ENCODE measurements at places on chromosomes 6 and 20.

- no peak for DNase-seq
Measured at GRCh38 chr20:15220009-15220656, 882.7 kb upstream of the FLRT3 start.

- DNase-seq = no peak
Measured at GRCh38 chr20:49712646-49712995, 1.1 kb downstream of the B4GALT5 start.

- DNase-seq = no peak
Measured at GRCh38 chr6:1317302-1317815, 5.5 kb downstream of the FOXQ1 start.

- no peak for DNase-seq
Measured at GRCh38 chr6:167690931-167691330, 135.8 kb upstream of the AFDN start.

DNA sequence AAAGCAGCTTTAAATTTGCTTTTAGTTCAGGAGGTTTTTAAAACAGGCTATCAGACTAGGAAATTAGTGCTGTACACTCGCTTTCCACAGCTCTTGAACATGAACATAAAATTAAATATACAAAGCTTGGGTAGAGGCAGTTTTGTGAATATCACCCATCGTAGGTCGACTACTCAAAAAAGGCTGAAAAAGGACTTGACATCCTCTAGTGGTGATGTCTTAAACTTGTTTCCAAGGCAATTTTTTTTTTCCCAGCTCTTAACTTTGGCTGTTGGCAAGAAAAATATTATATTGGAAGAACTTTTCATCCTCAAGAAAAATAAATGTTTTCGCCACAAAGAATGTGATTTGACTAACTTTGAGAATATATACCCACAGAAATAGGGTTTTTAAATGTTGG, 2.9 kb downstream of the MAP7 start:
- no peak for DNase-seq

DNA sequence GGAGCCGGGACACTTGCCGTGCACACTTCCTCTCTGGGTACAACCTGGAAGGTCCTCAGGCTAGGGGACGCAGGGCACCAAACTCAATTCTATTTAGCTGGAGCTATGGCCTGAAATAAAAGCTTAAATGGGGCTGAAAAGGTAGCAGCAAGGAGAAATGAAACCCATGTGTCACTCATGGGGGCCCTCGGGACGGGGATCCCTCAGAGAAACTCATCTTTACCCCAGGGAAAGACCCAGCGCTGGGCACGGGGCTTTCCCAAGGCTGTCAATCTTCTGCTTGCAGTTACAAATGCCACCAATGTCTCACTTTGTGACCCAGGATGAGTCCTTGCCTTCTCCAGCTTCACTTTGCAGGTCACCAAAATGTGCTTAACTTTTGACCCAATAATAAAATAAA, 16.5 kb downstream of the SNAI1 start:
- DNase-seq = no peak

DNA sequence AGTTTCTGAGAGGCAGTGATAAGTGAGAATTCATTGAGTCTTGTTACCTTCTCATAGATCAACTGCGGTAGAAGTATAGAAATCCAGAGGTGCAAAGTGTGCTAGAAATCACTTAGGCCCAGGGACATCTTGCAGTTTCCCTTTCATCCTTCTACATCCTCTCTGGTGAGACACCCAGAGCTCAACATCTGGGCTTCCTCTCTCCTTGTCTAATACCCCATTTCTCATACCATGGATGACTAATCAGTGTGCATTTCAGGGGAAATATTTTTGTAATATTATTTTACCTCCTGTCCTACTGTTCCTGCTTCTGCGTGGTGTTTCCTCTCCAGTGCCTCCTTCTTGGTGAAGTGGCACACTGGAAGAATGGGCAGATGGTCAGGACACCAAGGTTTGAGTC, 322.4 kb downstream of the TFAP2B start:
- no peak for DNase-seq

GRCh38 chr6:80105972-80106417, 476 bp upstream of the BCKDHB start:
- DNase-seq = no peak

GRCh38 chr6:16305788-16306187, 67.4 kb downstream of the GMPR start:
- DNase-seq = no peak

GRCh38 chr20:53369871-53370270, 223.8 kb downstream of the ZNF217 start:
- DNase-seq = no peak

DNA sequence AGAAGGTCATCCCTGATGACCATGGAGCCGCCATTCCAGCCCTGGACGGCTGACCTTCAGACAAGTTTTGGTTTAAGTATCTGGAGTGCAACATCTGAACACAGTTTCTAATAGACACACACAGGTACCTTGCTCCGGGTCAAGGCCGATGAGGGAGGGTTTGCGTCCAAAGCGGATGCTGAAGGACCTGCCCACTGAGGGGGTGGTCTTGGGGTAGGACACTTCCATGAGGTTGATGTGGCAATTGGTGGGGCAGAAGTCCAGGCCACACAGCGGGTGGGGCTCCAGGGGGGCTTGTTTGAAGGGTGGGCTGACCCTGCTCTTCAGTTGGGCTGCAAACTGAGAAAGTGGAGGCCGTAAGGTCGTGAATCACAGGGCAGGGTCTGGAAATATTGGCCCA, 177.9 kb downstream of the PREX1 start:
- DNase-seq = no peak

GRCh38 chr6:136920216-136920615, 1.9 kb upstream of the SLC35D3 start:
- DNase-seq = no peak

DNA sequence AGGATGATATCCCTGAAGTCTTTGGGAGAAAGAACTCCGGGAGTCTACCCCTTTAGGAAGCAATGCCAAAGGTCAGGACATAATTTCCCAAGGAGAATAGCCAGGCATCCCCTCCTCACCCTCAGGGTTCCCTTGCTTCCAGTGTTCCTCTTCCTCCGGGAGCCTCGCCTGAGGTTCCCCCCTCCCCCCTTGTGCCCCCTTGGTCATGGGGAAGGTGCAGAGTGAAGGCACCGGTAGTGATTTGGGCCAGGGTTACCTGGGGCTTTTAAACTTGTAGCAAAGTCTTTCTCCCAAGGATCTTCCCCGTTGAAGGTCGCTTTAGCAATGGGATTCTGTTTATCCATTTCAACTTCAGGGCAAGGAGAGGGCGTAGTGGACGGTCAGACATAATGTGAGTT, 1.2 kb downstream of the ISM1 start:
- DNase-seq = no peak

DNA sequence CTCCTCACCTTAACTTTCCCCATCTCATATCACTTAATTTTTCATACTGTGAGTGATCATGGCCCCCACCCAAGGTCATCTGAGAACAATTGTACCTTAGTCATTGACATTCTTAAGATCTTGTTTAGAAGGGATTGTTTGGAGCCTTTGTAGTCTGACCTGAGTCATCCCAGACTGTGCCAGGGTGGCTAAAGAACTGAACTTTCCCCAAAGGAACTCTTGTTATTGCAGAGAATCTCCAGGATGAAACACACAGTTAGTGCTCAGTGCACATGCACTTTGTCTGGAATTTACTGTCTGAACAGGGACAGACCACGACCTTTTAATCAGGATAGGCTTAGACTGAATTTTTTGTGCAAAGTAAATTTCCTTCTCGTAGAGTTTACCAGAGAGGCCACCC, 112.6 kb upstream of the CCN2 start:
- no peak for DNase-seq

DNA sequence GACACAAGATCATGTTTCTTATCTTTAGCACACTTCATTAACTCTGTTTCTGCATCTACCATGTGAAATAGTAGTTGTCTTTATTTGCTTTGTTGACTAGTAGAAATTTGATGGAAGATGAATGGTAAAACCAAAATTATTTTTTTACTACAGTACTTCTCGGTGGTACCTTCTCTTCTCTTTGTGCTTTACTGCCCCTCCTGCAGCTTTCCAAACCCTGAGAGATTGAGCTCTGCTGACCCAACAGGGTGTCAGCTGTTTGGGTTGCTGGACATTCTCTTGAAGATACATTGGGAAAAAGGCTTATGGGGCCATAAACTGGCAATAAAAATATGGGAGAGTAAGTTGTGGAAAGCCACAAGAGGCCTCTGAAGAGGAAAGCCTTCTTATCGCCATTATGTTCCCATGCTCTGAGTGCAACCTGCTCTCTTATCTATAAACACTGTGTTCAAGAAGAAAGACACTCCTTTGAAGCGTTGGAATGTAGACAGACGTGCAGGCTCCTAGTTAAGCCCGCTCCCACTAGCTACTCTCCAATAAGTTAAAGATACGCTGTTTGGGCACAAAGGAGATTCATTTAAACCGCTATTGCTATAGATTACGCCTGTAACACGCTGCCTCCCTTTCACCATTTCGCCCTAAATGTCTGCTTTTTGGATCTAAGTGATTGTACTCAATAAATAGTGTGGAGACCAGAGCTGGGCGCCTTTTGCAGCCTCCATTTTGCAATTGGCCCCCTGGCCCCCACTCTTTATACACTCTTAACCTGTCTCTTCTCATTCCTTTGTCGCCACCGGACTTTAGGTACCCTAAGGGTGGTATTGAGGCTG, 60.1 kb upstream of the PRSS16 start:
- DNase-seq = no peak

- no peak for DNase-seq
Measured at GRCh38 chr20:3751675-3752385, 15.7 kb downstream of the ADISSP start.

DNA sequence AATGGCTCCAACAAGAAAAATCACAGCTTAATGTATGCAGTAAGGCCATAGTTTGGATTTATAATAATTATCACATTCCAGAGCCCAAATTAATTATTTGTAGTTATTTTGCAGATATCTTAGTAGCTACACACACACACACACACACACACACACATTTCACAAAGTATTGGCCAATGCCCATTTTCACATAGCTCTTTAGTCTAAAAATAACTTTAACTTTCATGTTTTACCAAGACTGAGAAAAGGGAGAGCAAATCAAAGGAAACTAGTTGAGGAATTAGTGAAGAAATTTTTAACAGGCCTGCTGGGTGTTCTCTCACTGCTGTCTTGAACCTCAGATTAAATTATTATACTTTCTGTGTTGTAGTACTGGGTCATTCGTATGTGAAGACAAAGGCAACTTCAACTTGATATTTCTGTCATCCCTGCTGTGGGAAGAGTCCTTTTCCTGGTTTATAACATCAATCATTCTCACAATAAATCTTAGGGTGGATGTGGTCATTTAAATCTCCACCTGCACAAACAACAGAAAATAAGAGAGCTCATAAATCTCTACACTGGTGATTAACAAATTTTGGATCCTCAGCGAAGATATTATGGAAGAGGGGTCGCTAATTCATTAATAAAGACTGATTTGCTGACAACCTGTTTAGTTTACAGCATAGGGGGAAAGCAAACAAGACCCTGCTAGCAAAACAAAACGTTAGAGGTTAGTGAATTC, 1.6 kb upstream of the TCF21 start:
- DNase-seq = no peak

GRCh38 chr20:57928181-57928967, 218.6 kb upstream of the PMEPA1 start:
- DNase-seq = no peak

- no peak for DNase-seq
Measured at GRCh38 chr6:75952128-75952527, 120.3 kb downstream of the IMPG1 start.

All from NCI-H774 (cell line).